ENCODE measurements at places on chromosomes 12 and 14. TPM values are rescaled to one million over a fixed set of nuclear protein-coding genes. Genes with fewer than 3 reads are reported as not detected.

The TGM1 gene
- 0.76 TPM for total RNA-seq

The RFX4 gene
- total RNA-seq: not detected

The DDX47 gene
- 108 TPM for total RNA-seq

The MIPOL1 gene
- 7.7 TPM for total RNA-seq

The PLEKHD1 gene
- total RNA-seq: not detected

The TMEM233 gene
- total RNA-seq: not detected

The MUCL1 gene
- not detected for total RNA-seq

The SNAPC1 gene
- total RNA-seq: 10.2 TPM

The TEAD4 gene
- 61.9 TPM for total RNA-seq

The CALCOCO1 gene
- 24.6 TPM for total RNA-seq

The APPL2 gene
- 17.5 TPM for total RNA-seq

The CCDC91 gene
- 12.6 TPM for total RNA-seq

The LGMN gene
- total RNA-seq: 26.5 TPM

The TAS2R46 gene
- not detected for total RNA-seq

The FGFR1OP2 gene
- total RNA-seq: 56.5 TPM

The TRIM9 gene
- 1.8 TPM for total RNA-seq

The CCDC184 gene
- 0.40 TPM for total RNA-seq

The SDSL gene
- total RNA-seq: 3.9 TPM

The ALDH1L2 gene
- 0.23 TPM for total RNA-seq

The B4GALNT1 gene
- 34.1 TPM for total RNA-seq

The REP15 gene
- total RNA-seq: 3.5 TPM

The SIRT4 gene
- total RNA-seq: 0.40 TPM

The GYS2 gene
- total RNA-seq: not detected

The HOXC10 gene
- total RNA-seq: 2.7 TPM

The POTEM gene
- total RNA-seq: 0.10 TPM

The RPGRIP1 gene
- not detected for total RNA-seq

The SOAT2 gene
- not detected for total RNA-seq

The KLRG1 gene
- 2.3 TPM for total RNA-seq

The BCL2L2 gene
- total RNA-seq: 14.0 TPM

The ABHD12B gene
- not detected for total RNA-seq

The PPP4R4 gene
- 2.0 TPM for total RNA-seq

The RPL41 gene
- total RNA-seq: 5,394 TPM

The CD27 gene
- not detected for total RNA-seq

The FGD4 gene
- total RNA-seq: 1.8 TPM

The TEX22 gene
- total RNA-seq: 0.20 TPM

The KRT3 gene
- total RNA-seq: 0.13 TPM

The MBIP gene
- total RNA-seq: 5.1 TPM

The CEBPE gene
- not detected for total RNA-seq

The BEGAIN gene
- 0.35 TPM for total RNA-seq

The SMCO3 gene
- total RNA-seq: not detected

The OR6C2 gene
- total RNA-seq: not detected

The HOXC12 gene
- not detected for total RNA-seq

The AMN gene
- not detected for total RNA-seq

The KCNC2 gene
- total RNA-seq: not detected

The PRR13 gene
- 100 TPM for total RNA-seq

The PLEKHG7 gene
- total RNA-seq: not detected

The TCTN1 gene
- 15.9 TPM for total RNA-seq

The SNRPF gene
- 28.3 TPM for total RNA-seq

The TBK1 gene
- total RNA-seq: 23.1 TPM

The NPAS3 gene
- total RNA-seq: 0.18 TPM

The TAS2R30 gene
- 0.23 TPM for total RNA-seq

The KCNH5 gene
- total RNA-seq: 3.0 TPM

The NR4A1 gene
- total RNA-seq: 0.88 TPM

The DLK1 gene
- total RNA-seq: not detected

The RFLNA gene
- total RNA-seq: not detected

The ZNF740 gene
- total RNA-seq: 15.9 TPM

The TAS2R10 gene
- 0.37 TPM for total RNA-seq

The MYO1H gene
- total RNA-seq: not detected

All from HT1080 (cell line).